Stimulated activated CD4-positive, alpha-beta T cell treated with anti-CD3 and anti-CD28 coated beads, Interleukin-1b, Interleukin-23, amount 100 ng/mL, for 1 hour (primary cell): ENCODE measurements at places on chromosomes 7 and 10.

DNA sequence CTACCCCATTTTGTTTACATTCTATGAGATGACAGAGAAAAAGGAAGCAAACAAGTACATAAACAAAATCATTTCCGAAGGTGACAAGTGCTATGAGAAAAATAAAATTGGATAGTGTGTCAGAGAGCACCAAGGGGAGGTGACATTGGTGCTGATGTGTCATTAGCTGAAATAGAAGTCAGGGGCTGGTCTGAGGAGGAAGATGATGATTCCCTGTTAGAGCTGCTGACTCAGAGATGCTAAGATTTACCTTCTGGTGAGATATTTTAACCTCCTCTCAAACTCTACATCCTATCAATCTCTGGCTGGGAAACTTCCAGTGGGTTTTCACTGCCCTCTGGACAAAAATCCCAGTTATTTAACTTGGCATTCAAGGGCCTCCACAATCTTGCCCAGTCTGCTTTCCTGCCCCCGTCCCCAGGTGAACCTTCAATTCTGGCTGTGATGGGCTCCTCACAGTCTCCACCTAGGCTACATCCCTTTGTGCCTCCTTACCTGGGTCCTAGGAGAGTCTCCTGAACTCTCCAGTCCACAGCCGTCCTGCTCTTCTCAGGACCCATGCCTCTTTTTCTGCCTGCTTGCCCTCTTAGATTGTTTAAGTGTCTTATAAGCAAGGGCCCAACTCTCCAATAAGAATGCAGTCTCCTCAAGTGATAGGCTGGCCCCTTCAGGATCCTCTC is 26.6 kb downstream of the DUSP5 start:
- DNase-seq: no peak

GRCh38 chr10:118851062-118852035 is 96.6 kb upstream of the CACUL1 start:
- no peak for DNase-seq

DNA sequence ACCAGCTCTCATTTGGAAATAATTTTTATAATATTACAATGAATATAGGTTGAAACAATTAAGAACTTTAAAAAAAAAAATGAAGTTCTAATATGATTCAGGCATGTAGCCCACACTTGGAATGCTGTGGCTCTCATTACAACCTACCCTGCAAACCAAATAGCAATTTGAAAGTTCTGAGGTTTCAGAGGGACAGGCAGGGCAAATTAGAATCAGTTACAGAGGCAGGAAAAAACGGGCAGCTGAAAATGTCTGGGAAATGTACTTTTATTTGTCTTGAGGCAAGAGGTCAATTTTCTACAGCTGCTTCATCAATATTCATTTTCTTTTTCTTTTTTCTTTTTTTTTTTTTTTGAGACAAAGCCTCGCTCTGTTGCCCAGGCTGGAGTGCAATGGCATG is 95.3 kb downstream of the PIP4K2A start:
- no peak for DNase-seq

DNA sequence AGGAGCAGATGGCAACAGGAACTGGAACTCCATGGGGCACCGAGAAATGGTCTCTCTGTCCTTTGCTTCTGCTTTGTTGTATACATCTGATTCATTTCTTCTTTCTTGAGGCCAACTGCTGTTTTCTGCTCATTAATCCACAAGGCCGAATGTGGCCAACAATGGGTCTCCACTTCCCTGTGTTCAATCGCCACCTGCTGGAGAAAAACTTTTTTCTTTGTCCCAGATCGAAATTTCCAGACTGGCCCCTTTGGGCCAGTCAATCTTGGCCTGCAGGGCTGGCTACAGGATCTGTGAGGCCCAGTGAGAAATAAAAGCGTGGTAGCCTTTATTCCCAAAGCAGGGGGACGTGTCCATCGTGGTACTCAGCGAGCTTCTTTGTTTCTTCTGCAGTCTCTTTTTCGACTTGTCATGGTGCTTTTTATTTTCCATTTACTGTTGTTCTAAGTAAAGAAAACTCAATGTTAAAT is 58.8 kb downstream of the PARP12 start:
- no peak for DNase-seq

DNA sequence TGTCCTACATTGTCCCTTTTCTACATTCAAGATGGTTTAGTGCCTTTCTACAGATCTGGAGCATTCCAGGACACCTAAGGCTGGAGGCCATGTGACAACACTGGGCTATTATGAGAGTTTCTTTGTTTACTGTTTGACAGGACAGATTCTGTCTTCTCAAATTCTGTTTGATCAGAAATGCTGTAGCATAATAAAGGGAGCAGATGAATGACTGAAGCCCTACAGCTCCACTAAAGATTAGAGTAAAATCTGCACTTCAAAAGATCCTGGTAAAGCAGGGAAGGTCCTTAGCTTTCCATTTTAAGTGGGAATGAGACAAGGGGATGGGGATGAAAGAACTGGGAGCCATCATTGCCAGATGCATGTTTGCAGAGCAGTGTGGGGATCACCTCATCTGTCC is 38.4 kb downstream of the TMEM229A start:
- DNase-seq: no peak

DNA sequence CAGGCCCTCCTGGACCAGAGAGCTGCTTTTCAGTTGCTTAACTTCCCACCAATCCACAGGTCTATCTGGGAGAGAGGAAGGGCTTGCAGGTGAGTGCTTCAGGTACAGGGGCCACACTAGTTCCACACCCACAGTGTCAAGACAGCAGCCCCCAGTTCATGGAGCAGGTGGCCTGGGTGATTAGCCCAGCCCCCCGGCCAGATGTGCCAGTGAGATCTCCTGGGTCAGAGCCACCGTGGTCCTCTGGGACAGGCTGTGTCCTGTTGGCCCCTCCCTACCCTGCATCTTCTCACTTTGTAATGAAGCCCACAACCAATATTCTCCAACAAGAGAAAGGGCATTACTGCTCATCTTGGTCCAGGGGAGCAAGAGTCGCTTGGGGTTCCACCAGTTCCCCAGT is 30.6 kb downstream of the DRGX start:
- no peak for DNase-seq

DNA sequence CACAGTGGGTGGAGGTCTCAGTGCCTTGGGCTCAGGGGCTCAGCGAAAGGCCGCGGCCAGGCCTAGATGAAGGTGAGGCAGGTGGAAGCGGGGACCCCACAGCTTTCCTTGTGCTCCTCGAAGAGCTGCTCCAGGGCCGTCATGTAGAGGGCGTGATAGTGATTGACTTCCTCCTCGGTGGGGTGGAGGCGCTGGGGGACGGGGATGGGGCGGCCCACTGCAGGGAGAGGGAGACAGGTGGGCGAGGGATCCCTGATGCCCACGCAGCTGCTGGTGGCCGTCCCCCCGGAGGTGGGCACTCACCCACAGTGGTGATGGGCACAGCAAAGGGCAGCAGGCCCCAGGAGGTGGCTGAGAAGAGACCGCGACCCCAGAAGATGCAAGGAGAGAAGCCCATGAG is 5.0 kb downstream of the MOGAT3 start:
- DNase-seq: no peak

- DNase-seq: no peak
These were observed 21.6 kb downstream of the NT5C3A start for GRCh38 chr7:33040803-33041516.

GRCh38 chr7:8172372-8173354 is 89.3 kb downstream of the ICA1 start:
- DNase-seq: no peak

GRCh38 chr7:46029111-46029704 is 108.1 kb upstream of the IGFBP3 start:
- no peak for DNase-seq

GRCh38 chr7:116630357-116630756 is 41.6 kb upstream of the MET start:
- DNase-seq: no peak

DNA sequence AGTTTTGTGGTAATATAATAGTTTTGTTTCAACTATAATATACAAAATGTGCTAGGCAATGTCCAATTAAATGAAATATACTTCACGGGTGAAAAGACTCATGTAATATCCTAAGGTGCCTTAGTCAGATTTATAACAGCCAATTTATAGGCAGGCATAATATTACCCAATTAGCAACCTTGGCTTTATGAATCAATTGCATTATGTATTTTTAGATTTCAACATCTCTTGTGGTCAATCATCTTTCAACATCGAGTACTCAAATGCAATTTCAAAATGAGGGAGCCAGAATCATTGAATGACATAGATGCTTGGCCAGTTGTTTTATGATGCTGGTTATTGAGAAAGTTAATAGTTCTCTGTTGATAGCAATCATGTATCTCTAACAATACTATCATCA is 110.3 kb upstream of the SP8 start:
- no peak for DNase-seq

DNA sequence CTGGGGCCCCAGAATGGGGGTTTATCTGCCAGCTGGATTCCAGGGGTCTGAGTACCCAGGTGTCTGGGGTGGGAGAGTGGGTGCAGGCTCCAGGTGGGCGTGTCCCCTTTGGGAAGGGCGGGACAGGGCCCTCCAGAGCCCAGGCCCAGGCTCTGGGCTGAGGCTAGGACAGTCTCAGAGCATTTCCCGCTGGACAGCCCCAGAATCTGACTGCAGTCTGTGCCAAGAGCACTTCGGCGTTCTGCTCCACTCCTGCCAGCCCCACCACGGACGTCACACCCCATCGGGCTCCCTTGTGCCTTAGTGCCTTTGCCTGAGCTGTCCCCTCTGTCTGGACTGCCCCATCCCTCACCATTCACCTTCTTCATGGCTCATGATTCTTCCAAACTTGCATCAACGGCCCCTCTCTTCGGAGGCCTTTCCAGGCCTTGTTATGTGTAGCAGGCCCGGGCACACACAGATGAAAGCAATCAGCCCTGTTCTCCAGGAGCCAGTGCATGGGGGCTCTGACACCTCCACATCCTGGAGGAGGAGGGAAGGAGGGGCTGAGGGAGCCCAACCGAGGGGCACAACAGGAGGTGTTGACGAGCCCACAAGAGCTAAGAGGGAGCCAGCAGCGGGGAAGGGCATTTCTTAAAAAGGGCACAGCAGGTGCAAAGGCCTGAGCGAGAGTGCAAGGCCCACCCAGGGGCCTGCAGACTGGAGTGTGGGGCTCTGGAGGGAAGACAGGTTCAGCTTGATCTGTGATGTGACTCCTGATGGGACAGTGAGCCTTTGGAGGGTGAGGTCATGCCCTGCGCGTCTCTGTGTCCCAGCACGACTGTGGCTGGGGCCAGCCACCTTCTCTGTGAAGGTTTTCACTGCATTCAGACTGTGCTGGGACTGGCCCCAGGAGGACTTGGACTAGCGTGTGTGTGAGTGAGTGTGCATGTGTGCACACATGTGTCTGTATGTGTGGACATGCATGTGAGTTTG is 41.7 kb downstream of the GTF2IRD1 start:
- no peak for DNase-seq

- DNase-seq: no peak
These were observed 36.7 kb downstream of the CDK6 start for GRCh38 chr7:92799446-92800211.

- DNase-seq: no peak
These were observed 9.1 kb downstream of the SFMBT2 start for GRCh38 chr10:7401782-7402181.

GRCh38 chr7:54932818-54933543 is 85.8 kb upstream of the EGFR start:
- no peak for DNase-seq

- DNase-seq: no peak
These were observed 15.2 kb upstream of the UBE2D1 start for GRCh38 chr10:58319599-58319998.

DNA sequence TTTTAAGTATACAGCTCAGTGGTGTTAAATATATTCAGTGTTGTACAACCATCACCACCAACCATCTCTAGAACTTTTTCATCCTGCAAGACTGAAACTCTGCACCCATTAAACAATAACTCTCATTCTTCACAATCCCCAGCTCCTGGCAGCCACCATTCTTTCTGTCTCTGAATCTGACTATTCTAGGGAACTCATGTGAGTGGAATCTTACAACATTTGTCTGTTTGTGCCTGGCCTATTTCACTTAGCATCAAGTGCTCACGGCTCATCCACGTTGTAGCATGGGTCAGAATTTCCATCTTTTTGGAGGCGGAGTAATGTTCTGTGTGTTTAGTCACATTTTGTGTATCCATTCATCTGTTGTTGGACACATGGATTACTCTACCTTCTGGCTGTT is 40.8 kb upstream of the PFKFB3 start:
- no peak for DNase-seq

DNA sequence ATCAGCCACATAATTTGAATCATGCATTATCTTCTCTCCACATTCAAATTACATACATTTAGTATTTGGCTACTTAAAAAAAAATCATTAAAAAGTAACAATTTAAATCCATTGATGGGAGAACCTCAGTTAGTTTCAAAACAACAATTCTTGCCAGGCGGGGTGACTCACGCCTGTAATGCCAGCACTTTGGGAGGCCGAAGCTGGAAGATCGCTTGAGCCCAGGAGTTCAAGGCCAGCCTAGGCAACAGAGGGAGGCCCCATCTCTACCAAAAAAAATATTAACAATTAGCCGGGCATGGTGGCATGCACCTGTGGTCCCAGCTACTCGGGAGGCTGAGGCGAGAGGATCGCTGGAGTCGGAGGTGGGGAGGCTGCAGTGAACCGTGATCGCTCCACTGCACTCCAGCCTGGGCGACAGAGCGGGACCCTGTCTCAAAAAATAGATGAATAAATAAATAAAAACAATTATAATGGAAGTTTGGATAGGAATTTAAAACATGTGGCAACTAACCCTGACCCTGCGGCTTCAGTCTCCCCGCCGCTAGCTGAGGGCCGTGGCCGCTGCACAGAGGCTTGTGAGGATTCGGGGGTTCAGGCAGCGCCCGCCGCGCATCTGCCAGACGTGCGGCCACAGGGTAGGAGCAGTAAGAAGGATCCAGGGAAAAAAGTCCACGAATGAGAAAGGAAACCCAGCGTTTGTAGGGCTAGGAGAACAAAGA is 1.1 kb upstream of the CSGALNACT2 start:
- DNase-seq: no peak

GRCh38 chr7:25994433-25994994 is 157.5 kb upstream of the NFE2L3 start:
- DNase-seq: no peak

GRCh38 chr7:31933481-31933880 is 136.7 kb downstream of the PDE1C start:
- no peak for DNase-seq

GRCh38 chr7:40755438-40755837 is 620.6 kb downstream of the SUGCT start:
- no peak for DNase-seq

DNA sequence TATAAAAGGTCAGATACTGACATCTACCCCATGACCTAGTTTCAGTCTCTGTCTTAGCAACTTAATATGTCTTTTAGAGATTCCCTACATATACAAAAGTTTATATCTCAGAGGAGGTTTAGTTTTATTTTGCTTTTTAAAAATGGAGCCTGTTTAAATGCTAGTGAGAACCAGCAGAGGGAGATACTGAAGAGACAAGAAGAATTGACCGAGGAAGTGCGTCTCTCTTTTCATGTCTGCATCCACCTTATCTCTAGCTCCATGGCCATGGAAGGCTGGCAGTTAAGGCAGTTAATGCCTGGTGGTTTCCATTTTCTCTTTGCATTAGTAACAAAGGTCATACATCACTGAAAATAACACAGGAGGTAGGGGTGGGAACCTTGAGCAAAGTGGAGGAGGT is 10.7 kb downstream of the SUV39H2 start:
- no peak for DNase-seq
